Renal cortical epithelial cell (primary cell): ENCODE measurements at places on chromosomes 5 and 9. TPM values are rescaled to one million over a fixed set of nuclear protein-coding genes. Genes with fewer than 3 reads are reported as not detected.

ADRA1B gene
- 1.6 and 5.4 TPM in 2 replicates for total RNA-seq

HMCN2 gene
- total RNA-seq = under 0.01 TPM in 1 of 2 replicates, not detected in the other

GCNT1 gene
- 25.0 and 130 TPM in 2 replicates for total RNA-seq

MYMK gene
- total RNA-seq = not detected in 2 replicates

GPR21 gene
- total RNA-seq = 0.50 TPM in 1 of 2 replicates, not detected in the other

RAB14 gene
- total RNA-seq = 21.5 and 55.8 TPM in 2 replicates

HOMER1 gene
- 10.6 and 26.2 TPM in 2 replicates for total RNA-seq

CLIC3 gene
- 0.85 and 1.9 TPM in 2 replicates for total RNA-seq

LRRC19 gene
- 0.20 TPM in 1 of 2 replicates, not detected in the other for total RNA-seq

TMEM174 gene
- total RNA-seq = 0.15 TPM in 1 of 2 replicates, not detected in the other

TIMD4 gene
- total RNA-seq = 0.35 and 1.3 TPM in 2 replicates

TRIM36 gene
- 2.6 and 4.0 TPM in 2 replicates for total RNA-seq

RABGAP1 gene
- total RNA-seq = 18.9 and 56.8 TPM in 2 replicates

IL4 gene
- not detected in 2 replicates for total RNA-seq
